ENCODE measurements at places on chromosomes 4 and X. TPM values are rescaled to one million over a fixed set of nuclear protein-coding genes. Genes with fewer than 3 reads are reported as not detected.

GRCh38 chrX:132015875-132016274 lies 7.2 kb upstream of the STK26 start:
- H3K36me3 ChIP-seq, result no peaks in the 10 kb centered on the region
- no peaks in the 10 kb centered on the region for H3K4me1 ChIP-seq
- no peak overlapping the region for H3K27ac ChIP-seq
- no peak overlapping the region for H3K4me3 ChIP-seq

DNA sequence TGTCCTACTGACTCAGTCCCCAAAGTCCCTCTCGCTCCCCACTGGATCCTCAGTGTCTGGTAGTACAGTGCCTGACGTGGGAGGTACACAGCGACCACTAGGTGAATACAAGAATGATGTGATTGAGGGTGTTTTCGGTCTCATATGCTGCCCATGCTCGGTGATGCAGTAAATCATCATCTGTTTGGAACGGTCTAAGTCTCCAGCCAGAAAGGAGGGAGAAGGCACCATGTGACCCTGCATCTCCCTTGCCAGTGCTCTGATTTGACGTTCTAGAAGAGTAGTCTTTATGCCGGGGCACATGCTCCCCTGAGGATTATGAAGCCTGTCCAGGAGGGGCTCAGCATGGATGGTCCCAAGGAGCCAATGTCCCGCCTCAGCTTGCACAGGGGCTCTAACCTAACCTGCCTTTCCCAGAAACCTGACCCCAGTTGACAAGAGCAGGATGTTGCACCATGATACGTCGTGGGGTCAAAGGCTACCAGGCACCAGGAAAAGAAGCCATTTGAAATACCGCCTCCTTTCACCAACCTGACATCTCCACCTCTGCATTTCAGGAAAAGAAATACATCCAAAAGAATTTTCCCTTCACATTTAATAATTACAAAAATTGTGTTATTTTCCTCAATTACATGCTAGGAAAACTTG lies 13.8 kb upstream of the PLXNB3 start:
- no peaks in the 10 kb centered on the region for H3K4me1 ChIP-seq
- no peaks in the 10 kb centered on the region for H3K36me3 ChIP-seq
- no peaks in the 10 kb centered on the region for H3K27me3 ChIP-seq
- no peak overlapping the region for H3K27ac ChIP-seq
- no peak overlapping the region for H3K4me3 ChIP-seq

DNA sequence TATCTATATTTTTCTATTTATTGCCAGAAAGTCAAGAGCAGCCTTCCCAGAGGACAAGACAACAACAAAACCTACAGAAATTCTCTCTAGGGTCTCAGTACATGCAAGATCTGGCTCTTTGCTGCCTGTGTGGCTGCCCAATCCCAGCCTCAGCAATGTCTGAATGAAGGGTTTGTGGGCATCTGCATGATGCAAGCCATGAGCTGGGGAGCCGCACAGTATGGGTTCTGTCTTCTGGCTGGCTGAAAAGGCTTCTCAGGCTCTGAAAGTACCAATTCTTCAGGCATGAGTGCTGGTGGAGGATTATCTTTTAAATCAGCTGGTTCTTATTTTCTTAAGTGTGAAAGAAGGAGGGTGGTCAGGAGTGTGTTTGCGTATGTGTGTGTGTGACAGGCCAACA lies 104.6 kb downstream of the PDGFRA start:
- no peaks in the 10 kb centered on the region for H3K27me3 ChIP-seq
- no peaks in the 10 kb centered on the region for H3K4me1 ChIP-seq
- no peaks in the 10 kb centered on the region for H3K36me3 ChIP-seq
- H3K27ac ChIP-seq, result no peak overlapping the region
- no peak for DNase-seq

The RIPPLY1 gene
- 0.81 TPM for polyA plus RNA-seq

The DCAF8L2 gene
- 0.03 TPM for polyA plus RNA-seq
